Endodermal cell (in vitro differentiated cells): ENCODE measurements at places on chromosomes 16 and 17. TPM values are rescaled to one million over a fixed set of nuclear protein-coding genes. Genes with fewer than 3 reads are reported as not detected.

The HS3ST2 gene
- total RNA-seq, result not detected in 3 replicates

GRCh38 chr17:73956595-73957465 lies 246.6 kb upstream of the RPL38 start:
- H3K36me3 ChIP-seq, result no peaks in the 10 kb centered on the region
- peak; percentile 99 for DNase-seq
- H3K4me3 ChIP-seq, result no peak overlapping the region
- H3K4me1 ChIP-seq, result peaks cover 12% of the 10 kb centered on the region
- no peak overlapping the region for H3K27ac ChIP-seq

The HOXB6 gene
- not detected in 2 replicates for total RNA-seq

GRCh38 chr17:37118366-37119137 lies 169.8 kb downstream of the AATF start:
- no peak overlapping the region for H3K27ac ChIP-seq
- H3K4me1 ChIP-seq, result peaks cover 11% of the 10 kb centered on the region
- peak overlapping the region; percentile 24 for H3K4me3 ChIP-seq
- peaks cover 39% of the 10 kb centered on the region for H3K36me3 ChIP-seq

The ZNF385C gene
- 2.1 to 3.4 TPM (median 2.3 TPM) in 3 replicates for total RNA-seq

DNA sequence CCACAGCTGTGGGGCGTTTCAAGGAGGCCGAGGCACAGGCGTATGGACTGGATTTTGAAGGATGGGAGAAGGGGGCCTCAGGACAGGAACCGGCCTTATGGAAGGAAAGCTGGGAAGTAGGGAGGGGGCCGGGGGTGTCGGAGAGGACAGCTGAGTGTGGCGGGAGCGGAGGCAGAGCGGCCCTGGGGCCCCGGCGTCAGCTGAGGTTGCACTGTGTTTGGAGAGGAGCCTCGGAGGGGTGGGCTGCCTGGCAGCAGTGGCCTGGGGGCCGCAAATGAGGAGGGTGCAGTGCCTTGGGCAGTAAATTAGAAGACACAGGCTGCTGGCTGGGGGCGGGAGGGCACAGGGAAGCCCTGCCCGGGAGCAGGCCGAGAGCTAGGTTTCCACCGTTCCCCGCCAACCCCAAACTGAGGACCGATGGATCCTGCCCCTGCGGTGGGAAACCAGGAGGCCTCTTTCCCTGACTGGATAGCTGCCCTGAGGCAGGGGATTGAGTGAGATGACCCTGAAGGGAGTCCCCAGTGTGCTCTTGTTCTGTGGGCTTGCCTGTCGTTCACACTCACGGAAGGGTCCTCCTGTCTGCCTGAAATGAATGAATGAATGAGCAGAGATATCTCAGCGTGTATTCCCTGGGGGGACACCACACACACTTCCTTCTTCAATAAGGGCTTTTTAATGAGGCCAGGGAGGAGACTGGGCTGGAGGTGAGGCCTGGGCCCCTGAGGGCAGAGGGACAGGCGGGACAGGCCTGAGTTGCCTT lies 18.4 kb downstream of the FOXJ1 start:
- peak overlapping the region; percentile 17 for H3K27ac ChIP-seq
- no peak overlapping the region for H3K4me3 ChIP-seq
- peak; percentile 80 for DNase-seq
- no peaks in the 10 kb centered on the region for H3K4me1 ChIP-seq
- H3K36me3 ChIP-seq, result no peaks in the 10 kb centered on the region
